Muscle of leg (tissue), 16 donors: ENCODE measurements at places on chromosomes 6 and 20. TPM values are rescaled to one million over a fixed set of nuclear protein-coding genes. Genes with fewer than 3 reads are reported as not detected.

CBLN4 gene
- total RNA-seq, result 0.09 TPM

OR2H1 gene
- total RNA-seq, result not detected

PKIB gene
- total RNA-seq, result 1.6 TPM

REM1 gene
- total RNA-seq, result 9.6 TPM

C20orf141 gene
- not detected for total RNA-seq

PLG gene
- 0.40 TPM for total RNA-seq

GINM1 gene
- total RNA-seq, result 43.5 TPM

KIAA0408 gene
- total RNA-seq, result 17.6 TPM

PPP1R14C gene
- total RNA-seq, result 30.2 TPM

ANKRD6 gene
- total RNA-seq, result 7.7 TPM

TCF15 gene
- 5.9 TPM for total RNA-seq

DNA sequence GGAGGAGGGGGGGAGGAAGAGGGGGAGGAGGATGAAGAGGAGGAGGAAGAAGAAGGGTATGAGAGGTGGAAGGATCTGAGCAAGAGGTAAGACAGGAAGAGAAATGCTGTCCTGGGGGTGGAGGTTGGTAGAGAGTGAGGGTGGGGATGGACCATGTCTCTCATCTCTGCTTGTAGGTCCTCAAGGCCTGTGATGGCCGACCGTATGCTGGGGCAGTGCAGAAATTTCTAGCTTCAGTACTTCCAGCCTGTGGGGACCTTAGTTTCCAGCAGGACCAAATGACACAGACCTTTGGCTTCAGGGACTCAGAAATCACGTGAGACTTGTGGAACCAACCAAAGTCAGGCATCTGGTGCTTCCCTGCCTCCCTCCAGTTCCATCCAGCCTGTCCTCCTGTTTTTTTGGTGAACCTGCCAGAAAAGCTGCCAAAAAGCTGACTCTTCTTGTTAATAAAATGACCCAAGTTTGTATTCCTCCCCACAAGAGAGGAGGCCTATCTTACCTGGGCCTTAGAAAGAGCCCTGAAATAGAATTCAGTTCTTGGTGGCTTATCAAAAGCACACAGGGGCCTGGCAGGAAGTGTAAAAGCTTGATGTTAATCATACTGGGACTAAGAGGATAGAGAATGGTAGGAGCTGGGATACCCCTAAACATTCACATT, 2.5 kb upstream of the C4A start:
- no peaks in the 10 kb centered on the region for H3K4me1 ChIP-seq
- no peak overlapping the region for H3K4me3 ChIP-seq
- no peak overlapping the region for H3K27ac ChIP-seq
- peaks cover 14% of the 10 kb centered on the region for H3K36me3 ChIP-seq

GRCh38 chr6:122620428-122620827, 10.2 kb downstream of the PKIB start:
- H3K27ac ChIP-seq, result no peak overlapping the region
- no peaks in the 10 kb centered on the region for H3K4me1 ChIP-seq
- H3K27me3 ChIP-seq, result no peaks in the 10 kb centered on the region
- no peak overlapping the region for H3K4me3 ChIP-seq
- no peak for DNase-seq

- H3K27ac ChIP-seq, result peak overlapping the region; percentile 29
- DNase-seq, result peak; percentile 60
- no peaks in the 10 kb centered on the region for H3K27me3 ChIP-seq
- no peaks in the 10 kb centered on the region for H3K36me3 ChIP-seq
Observed at GRCh38 chr6:36633915-36634314, 39.8 kb downstream of the SRSF3 start.

DNA sequence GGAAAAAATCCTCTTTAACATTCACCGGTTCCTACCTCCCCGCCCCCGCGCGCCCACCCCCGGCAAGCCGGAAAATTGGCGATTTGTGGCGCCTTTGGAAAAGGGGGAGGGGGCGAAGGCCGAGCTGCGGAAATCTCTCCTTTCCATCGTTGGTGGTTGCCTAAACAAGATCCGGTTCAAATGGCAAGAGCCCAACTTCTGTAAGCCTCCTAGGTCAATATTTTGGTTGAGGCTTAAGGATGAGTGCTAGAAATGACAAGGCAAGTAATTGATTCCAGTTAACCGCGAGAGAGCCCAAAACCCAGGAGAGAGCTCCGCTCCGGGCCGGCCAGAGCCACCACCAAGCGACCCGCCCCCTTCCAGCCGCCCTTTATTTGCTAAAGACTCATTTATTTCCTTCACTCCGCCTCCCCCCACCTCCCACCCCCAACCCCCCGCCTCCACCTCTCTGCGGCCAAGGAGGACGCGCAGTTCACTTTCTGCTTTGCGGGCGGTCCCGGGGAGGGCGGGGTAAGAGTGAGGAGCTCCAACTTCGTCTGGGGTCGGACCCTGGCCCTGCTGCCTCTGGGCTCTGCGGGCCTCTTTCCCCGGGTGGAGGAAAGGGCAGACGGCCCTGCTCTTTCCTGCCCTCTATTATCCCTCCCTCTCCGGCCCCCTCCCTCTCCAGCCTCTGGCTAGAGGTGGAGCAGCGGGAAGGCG, 838 bp upstream of the NKX2-2 start:
- H3K4me3 ChIP-seq, result no peak overlapping the region
- no peak overlapping the region for H3K27ac ChIP-seq
- no peaks in the 10 kb centered on the region for H3K36me3 ChIP-seq
- H3K4me1 ChIP-seq, result peaks cover 35% of the 10 kb centered on the region
- peaks cover 99% of the 10 kb centered on the region for H3K27me3 ChIP-seq

- DNase-seq, result peak; percentile 82
- no peak overlapping the region for H3K4me3 ChIP-seq
- no peaks in the 10 kb centered on the region for H3K27me3 ChIP-seq
Observed at GRCh38 chr20:3980260-3981131, 34.9 kb downstream of the RNF24 start.

GRCh38 chr6:39209911-39210310, 19.4 kb downstream of the KCNK5 start:
- H3K36me3 ChIP-seq, result no peaks in the 10 kb centered on the region
- H3K27me3 ChIP-seq, result peaks cover 4% of the 10 kb centered on the region
- peaks cover 13% of the 10 kb centered on the region for H3K4me1 ChIP-seq
- no peak overlapping the region for H3K4me3 ChIP-seq
- no peak for DNase-seq

GRCh38 chr20:53980031-53980465, 90.3 kb downstream of the BCAS1 start:
- no peak overlapping the region for H3K4me3 ChIP-seq
- DNase-seq, result peak; percentile 28
- H3K27ac ChIP-seq, result no peak overlapping the region

DNA sequence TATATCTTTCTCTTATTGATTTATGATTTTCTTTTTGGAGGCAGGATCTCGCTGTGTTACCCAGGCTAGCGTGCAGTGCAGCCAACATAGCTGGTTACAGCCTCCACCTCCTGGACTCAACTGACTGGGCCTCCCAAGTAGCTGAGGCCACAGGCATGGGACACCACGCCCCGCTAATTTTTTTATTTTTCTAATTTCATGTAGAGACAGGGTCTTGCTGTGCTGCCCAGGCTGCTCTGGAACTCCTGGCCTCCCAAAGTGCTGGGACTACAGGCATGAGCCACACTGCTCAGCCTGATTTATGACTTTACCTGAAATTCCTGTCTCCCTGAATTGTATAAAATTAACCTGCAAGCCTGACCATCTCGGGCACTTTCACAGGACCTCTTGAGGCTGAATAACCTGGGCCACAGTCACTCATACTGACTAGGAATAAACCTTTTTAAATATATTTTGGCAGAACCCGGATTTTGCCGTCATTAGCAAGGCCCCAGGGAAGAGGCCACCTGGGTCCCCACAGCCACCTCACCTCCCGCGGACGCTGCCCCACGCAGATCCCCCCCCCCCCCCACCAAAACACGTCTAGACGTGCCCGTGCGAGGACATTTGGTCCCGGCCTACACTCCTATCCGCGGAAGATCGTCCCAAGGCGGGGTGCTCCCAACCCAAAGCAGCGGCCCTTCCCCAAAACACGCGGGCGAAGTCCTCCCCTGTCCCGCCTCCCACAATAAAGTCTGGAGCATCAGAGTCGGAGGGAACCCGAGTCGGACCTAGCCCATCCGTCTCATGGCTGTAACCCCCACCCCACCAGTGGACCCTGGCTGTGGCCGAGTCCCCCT, 902 bp downstream of the ZNF337 start:
- H3K27me3 ChIP-seq, result no peaks in the 10 kb centered on the region
- H3K27ac ChIP-seq, result peak overlapping the region; percentile 88
- H3K4me1 ChIP-seq, result peaks cover 5% of the 10 kb centered on the region
- DNase-seq, result peak; percentile 52

DNA sequence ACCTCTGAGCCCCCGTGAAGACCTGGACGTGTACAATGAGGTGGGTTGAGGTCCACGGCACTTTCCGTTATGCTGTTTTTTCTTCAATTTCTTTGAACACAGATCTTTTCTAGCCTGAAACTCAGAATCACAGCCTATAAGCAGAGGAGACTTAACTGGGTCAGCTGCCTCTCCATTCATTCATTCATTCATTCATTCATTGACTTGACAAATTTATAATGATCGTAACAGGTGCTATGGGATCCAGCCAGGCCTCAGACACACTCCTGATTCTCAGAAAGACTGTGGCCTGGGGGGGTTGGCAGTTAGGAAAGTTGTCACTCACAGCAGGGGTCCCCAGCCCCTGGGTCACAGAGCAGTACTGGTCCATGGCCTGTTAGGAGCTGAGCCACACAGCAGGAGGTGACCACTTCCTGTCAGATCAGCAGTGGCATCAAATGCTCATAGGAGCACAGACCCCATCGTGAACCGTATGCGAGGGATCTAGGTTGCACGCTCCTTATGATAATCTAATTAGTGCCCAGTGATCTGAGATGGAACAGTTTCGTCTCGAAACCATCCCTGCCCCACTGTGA, 38.6 kb upstream of the IRF4 start:
- no peak for DNase-seq
- H3K4me3 ChIP-seq, result no peak overlapping the region
- no peak overlapping the region for H3K27ac ChIP-seq
- peaks cover 20% of the 10 kb centered on the region for H3K36me3 ChIP-seq
- peaks cover 32% of the 10 kb centered on the region for H3K4me1 ChIP-seq

GRCh38 chr20:1166948-1167720, 17.6 kb downstream of the TMEM74B start:
- H3K27ac ChIP-seq, result no peak overlapping the region
- H3K4me1 ChIP-seq, result no peaks in the 10 kb centered on the region
- no peaks in the 10 kb centered on the region for H3K27me3 ChIP-seq
- no peak overlapping the region for H3K4me3 ChIP-seq
- DNase-seq, result no peak

DNA sequence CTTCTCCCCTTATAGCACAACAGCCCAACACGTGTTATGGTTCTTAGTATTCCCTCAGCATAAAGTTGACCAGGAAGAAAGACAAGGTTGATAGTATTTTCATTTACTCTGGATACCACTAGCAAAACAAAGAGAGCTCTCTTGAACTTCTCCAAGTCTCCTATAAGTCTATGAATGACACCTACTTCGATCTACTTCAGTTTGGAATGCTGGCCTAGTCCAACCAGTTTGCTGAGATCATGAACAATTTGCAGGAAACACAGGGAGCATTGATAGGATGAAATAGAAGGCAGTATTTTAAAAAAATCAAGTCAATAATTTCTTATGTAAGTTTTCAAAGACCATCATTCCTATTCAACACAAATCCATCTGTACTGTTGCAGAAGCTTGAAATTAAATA, 93.6 kb downstream of the GJA10 start:
- no peak overlapping the region for H3K27ac ChIP-seq
- peaks cover 21% of the 10 kb centered on the region for H3K4me1 ChIP-seq
- DNase-seq, result no peak
- no peaks in the 10 kb centered on the region for H3K36me3 ChIP-seq

DNA sequence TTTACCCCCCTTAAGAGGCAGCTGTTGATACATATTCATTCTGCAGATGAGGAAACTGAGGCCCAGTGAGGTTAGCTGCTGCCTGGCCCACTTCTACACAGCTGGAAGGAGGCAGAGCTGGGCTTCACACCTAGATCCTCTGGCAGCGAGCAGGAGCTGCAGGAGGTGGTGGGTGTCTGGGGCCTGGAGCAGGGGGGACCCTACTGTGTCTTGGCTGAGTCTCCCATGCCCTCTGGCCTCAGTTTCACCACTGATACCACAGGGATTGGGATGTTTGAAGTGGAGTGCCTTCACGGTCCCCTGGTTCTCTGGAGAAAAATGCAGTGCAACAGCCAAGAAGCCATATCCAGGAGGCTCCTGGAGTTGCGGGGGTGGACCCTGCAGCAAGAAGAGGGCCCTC, 8.2 kb upstream of the BPIFA2 start:
- H3K4me1 ChIP-seq, result no peaks in the 10 kb centered on the region
- peaks cover 4% of the 10 kb centered on the region for H3K27me3 ChIP-seq
- no peaks in the 10 kb centered on the region for H3K36me3 ChIP-seq
- H3K27ac ChIP-seq, result no peak overlapping the region
- DNase-seq, result no peak
- H3K4me3 ChIP-seq, result no peak overlapping the region

DNA sequence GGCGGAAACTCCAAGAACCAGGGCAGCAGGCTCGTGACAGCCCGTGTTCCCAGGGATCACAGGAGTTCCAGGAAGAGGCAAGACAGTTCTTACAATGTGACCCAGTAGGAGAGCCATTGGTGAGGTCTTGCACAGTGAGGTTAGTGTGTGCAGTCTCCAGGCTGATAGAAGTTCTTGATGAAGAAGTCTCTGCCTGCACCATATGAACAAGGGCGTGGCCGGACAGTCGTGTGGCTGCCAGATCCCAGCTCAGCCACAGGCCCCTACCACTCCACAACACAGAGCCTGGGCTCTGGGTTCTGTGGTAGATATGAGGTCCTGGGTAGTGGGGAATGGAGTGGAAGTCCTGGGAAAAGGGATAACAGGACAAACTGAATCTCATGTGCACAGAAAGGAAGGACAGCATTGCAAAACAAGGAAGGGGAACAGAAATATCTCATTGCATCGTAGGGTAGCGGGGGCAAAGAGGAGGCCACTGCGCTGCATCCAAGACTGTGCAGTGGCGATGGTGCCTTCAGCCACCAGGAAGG, 65.2 kb downstream of the STX11 start:
- peak overlapping the region; percentile 73 for H3K4me3 ChIP-seq
- peak; percentile 59 for DNase-seq
- H3K36me3 ChIP-seq, result no peaks in the 10 kb centered on the region

DNA sequence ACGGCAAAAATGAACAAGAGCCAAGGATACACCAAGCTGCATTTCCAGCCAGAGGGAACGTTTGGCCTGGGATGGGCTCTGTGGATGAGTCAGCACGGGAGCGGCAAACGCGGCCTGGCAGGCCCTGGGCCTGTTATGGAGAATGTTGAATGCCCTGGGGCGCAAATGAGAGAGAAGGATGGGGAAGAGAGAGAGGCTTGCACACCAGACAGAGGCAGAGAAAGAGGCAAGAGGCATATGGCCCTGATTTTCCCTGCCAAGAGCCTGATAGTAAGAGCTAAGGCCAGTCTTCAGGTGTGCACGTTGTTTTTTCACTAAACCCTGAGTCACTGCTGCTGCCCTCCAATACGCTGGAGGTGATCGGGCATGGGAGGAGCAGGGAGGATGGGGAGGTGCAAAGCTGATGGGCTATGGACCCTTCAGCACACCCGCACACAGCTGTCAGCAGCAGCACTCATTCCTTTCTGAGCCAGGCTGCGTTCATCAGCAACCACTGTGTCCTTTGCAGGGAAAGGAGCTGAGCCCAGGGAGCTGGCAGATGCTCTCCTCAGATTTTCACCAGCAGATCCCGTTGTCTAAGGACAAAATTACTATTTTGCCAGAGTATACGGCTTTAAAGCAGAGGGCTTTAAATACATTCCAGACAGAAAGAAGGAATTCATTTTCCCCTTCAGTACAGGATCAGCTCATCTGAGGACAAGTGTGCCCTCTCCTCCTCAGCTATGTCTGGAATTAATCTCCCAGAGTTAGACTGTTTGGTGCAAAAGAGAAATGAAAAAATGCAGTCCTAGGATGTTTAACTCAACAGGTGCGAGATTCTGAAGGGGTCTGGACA, 61.7 kb upstream of the SLC22A23 start:
- no peak overlapping the region for H3K4me3 ChIP-seq
- DNase-seq, result peak; percentile 39
- no peaks in the 10 kb centered on the region for H3K36me3 ChIP-seq
- no peak overlapping the region for H3K27ac ChIP-seq
- peaks cover 5% of the 10 kb centered on the region for H3K27me3 ChIP-seq
- peaks cover 16% of the 10 kb centered on the region for H3K4me1 ChIP-seq
